Memory B cell (primary cell): ENCODE measurements at places on chromosomes 4 and X.

DNA sequence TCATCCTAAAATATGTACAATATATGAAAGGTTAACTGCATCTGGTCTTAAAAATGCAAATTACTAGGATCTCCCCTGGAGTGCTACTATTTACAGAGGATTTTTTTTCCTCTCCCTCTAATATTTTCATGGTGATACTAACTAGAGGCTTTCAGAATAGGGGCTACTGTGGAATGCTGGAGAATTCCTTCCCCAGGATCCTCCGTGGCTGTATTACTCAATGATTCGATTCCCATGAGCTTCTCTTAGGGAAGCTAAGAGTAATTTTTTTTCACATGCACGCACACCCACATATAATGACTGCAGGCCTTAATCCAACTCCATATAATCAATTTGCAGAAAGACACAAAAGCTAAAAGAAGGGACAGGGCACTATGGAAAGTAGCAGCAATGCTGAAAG, 184.7 kb downstream of the ARHGAP6 start:
- no peak for DNase-seq

- DNase-seq, result no peak
Measured at GRCh38 chr4:150960818-150961217, 54.3 kb downstream of the LRBA start.

DNA sequence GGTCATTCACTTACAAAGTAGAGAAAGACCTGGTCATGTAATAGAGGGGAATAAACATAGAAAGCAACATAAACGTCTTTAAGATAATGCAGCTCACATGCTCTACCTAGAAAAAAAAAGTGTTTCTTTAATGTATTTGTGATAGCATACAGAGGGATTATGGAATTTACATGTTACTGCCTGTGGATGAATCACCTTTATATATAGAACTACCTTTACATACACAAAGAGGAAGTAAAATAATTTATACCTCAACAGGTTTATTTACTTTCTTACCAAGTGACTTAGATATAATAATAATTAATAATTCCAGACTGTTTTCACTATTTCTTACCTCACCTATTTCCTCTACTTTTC, 81.5 kb downstream of the PPP3CA start:
- no peak for DNase-seq

DNA sequence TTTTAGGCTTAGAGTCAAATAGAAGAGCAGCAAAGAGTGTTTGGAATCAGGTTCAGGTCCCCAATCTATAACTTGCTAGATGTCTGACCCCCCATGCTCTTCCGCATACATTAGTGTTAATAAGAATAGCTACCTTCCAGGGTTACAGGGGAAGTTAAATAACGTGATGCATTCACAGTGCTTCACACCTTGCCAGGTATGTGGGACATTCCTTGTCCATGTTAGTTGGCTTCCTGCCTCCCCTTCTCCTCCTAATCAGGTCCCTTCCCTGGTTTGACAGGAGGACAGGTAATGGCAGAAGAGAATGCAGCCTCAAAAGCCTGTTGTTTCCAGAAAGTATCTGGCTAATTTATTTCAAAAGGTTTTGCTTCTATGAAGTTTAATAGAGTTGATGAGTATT, 248.7 kb downstream of the MID1IP1 start:
- no peak for DNase-seq

DNA sequence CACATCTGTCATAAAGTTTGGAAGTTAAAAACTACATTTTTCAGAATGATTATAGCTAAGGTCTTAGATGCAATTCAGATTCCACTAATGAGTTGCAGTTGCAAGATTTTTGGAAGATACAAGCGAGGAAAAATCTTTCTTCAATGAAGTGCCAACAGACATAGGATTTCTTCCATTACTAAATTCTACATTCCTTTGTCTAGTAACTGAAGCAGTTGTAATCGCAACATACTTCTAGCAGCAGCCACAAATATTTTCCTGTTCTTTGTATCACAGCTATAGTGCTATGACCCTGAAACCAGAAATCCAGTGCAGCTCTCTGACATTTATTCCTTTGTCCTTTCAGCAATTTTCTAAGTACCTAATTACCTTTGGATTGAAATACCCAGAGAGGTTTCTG, 225.2 kb upstream of the SLIT2 start:
- DNase-seq, result no peak
